Amygdala (tissue), 56 donors: ENCODE measurements at places on chromosomes 4 and X.

DNA sequence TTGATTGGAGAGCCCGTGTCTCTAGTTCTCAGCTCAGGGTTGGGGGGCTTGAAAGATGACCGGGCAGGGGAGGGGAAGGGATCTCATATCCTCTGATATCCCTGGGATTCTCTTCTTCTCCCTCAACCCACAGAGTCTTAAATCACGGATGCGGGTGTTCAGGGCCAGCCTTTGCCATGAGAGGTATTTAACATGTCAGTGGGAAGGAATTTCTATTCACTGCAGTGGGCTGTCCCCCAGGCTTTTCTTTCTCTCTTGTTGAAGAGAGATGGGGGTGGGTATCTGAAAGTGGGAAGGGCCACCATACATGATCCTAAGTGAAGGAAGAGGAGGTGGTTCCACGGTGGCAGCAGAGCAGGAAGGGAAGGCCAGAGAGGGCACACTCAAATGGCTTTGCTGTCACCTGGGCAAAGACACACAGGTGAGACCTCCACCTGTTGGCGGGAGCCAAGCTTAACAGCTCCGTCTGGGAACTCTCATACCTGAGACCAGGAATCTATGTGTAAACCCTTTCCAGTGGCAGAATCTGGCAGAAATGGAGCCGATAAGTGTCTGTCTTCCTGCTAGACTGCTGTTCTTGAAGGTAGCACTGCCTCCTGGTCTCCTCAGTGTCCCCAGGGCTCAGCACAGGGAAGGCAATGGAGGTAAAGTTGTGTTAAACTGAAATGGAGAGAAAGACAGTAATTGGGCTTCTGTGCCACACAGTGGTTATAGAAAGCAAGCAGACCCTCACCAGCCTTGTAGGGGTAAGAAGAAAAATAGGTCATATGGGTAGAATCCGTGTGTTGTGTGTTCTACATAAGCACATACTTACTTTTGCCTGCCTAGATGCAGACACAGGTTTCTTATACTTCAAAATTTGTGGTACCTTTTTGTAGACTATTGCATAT, 49.4 kb downstream of the RHOH start:
- no peak for DNase-seq

GRCh38 chr4:29121586-29121985, 1598.6 kb upstream of the PCDH7 start:
- DNase-seq = no peak

DNA sequence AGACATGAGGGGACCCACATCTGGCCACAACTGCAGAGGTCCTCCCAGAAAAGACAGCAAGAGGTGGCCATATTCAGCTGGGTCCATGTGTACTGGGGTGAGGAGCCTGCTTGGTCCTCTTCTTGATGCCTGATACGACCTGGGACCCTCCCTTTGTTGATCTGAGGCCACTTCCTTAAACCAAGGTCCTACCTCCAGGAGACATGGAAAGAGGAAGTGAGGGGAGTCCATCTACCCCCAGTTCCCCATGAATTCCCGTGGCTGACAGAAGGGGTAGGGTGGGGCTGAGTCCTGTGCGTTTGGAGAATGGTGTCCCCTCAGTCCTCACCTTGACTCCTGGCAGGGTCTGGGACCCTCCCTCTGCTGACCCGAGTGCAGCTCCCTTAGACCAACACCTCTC, 2.1 kb downstream of the MAGEA10 start:
- no peak for DNase-seq

- no peak for DNase-seq
These were observed 116.0 kb upstream of the RPS6KA3 start for GRCh38 chrX:20382518-20383297.

DNA sequence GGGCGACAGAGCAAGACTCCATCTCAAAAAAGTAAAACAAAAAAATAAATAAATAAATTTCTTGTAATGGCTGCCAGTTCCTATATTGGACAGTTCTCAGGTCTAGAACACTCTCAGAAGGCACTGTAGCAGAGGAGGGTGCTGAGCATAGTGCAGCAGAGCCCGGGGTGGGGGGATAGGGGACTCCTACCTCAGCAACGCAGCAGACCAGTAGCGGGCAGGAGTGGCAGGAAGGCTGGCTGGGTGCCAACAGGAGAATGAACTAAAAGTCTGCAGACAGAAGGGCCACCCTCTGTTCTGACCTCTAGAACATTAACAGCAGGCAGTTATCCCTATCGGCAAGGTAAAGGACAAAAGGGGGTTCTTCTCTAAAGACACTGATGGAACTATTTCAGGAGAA, 20.2 kb downstream of the PDK3 start:
- no peak for DNase-seq

DNA sequence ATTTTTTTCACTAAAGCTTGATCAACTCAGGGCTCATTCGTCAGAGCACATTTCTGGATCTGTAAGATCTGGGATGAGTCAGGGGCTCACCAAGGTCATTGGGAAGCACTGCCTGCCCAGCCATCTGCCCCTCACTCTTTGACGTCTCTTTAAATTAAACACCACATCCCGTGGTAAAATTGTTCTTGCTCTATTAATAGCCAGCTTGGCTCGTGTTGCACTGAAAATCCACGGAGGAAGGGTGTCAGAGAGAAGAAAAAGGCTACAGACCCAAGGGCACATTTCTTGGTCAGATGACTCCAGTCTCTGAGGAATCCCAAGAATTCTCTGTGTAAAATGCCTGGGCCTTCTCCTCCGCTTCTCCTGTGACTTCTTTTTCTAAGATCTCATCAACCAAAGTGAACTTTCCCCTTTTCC, 45.7 kb upstream of the GATB start:
- no peak for DNase-seq

DNA sequence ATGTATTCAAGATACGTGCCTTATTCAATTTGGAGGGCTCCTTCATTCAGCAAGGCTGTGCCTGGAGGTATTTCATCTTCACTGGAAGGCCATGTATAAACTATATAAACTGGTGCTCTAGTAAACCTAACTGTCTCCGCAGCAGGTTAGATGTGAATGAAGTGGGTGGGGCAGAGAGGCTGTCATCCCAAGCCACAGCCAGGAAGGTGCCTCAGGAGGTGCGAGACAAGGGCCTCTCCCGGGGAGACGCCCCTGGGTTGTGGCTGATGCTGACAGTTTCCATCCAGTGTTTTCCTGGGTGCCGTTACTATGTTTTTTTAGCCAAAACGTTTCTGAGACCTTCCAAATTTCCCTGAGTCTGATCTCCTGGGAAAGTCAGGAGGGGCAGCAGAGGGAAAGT, 221.5 kb upstream of the RPL34 start:
- no peak for DNase-seq

GRCh38 chr4:121053601-121054143, 18.7 kb downstream of the NDNF start:
- DNase-seq = no peak

DNA sequence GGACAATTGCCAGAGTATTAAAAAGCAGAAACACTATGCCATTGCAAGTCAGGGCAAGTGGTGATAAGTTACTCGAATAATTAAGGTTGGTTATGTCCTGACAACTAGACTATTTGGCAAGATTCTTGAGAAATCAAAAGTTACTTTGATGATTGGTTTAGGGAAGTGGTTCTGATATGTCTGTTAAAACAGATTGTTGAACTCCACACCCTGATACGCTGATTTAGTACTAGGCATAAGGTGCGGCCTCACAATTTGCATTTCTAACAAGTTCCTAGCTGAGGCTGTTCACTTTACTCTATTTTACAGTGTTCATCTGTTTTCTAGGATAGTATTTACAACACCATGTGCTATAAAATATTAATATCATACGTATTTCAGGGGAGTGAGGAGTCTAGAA, 12.5 kb downstream of the GABRA4 start:
- no peak for DNase-seq

GRCh38 chr4:2813446-2814405, 20.8 kb downstream of the SH3BP2 start:
- no peak for DNase-seq

GRCh38 chrX:119646515-119646914, 40.3 kb upstream of the NKRF start:
- no peak for DNase-seq

DNA sequence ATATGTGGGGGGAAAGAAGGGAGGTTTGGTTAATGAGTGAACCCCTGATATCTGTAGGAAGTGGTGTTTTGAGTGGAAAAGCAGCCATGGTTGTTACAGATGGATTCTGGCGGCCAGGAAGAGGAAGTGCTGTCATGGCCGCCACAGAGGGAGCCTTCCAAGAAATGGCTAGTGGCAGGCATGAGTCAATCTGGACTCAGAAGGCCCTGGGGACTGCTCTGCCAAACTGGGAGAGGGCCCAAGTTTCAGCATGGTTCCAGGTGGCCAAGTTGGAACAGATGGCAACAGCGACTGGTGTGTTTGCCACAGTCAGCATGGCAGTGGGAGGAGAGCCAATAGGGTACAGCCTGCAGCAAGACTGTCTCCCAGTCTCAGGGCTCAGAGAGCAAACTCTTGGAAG, 32.5 kb downstream of the ETDB start:
- DNase-seq = no peak
